DMS79 treated with DMSO at 0.1 percent for 48 hours (cell line): ENCODE measurements at places on chromosomes 3 and 15.

GRCh38 chr3:46316206-46316605 is 37.7 kb upstream of the CCR2 start:
- DNase-seq, result no peak

GRCh38 chr3:185225523-185225922 is 28.3 kb downstream of the EHHADH start:
- no peak for DNase-seq

- no peak for DNase-seq
Measured at GRCh38 chr3:149623824-149624223, 34.0 kb downstream of the WWTR1 start.

DNA sequence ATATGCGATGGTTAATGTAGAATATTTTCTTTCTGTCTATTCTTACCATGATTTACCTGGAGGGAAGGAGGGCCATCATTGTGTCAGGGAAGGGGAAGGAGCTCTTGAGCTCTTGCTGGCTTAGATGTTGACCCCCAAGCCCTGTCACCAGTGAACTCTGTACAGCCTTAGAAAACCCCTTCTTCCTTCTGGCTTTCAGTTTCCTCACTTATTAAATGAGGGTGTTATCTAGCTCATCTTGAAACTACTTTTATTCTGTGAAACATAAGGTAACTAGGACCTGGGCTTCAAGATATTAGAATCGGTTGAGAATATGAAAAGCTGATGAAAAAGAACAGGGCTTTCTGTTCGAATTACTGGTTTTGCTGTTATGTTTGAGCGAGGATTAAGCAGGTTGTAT is 25.1 kb upstream of the UTS2B start:
- no peak for DNase-seq

GRCh38 chr3:67529915-67530314 is 124.5 kb downstream of the SUCLG2 start:
- no peak for DNase-seq

DNA sequence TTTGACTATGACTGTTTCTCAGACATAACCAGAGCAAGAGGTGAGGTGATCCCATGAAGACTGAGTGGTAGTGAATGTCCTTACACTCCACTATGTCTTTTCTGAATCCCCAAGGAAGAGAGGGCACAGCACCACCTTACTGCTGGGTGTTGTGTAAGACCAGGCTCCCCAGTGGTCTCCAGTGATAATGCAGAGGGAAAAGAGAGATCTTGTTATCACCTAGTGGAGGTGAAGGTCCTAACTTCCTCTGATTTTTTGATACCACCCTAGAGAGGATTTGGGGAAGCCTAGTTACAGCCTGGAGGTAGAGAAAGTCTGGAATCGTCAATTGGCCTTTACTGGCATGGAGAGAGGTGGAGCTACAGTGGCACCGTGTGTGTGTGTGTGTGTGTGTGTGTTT is 288.0 kb upstream of the BCHE start:
- DNase-seq, result no peak
